ENCODE measurements at places on chromosomes 6 and 20.

GRCh38 chr20:47354714-47355488 lies 1.6 kb downstream of the ZMYND8 start:
- DNase-seq, result peak; percentile 1

- DNase-seq, result no peak
These were observed 140.3 kb downstream of the TBX18 start for GRCh38 chr6:84623956-84624680.

- no peak for DNase-seq
These were observed 129.8 kb downstream of the ALDH8A1 start for GRCh38 chr6:134819863-134820800.

DNA sequence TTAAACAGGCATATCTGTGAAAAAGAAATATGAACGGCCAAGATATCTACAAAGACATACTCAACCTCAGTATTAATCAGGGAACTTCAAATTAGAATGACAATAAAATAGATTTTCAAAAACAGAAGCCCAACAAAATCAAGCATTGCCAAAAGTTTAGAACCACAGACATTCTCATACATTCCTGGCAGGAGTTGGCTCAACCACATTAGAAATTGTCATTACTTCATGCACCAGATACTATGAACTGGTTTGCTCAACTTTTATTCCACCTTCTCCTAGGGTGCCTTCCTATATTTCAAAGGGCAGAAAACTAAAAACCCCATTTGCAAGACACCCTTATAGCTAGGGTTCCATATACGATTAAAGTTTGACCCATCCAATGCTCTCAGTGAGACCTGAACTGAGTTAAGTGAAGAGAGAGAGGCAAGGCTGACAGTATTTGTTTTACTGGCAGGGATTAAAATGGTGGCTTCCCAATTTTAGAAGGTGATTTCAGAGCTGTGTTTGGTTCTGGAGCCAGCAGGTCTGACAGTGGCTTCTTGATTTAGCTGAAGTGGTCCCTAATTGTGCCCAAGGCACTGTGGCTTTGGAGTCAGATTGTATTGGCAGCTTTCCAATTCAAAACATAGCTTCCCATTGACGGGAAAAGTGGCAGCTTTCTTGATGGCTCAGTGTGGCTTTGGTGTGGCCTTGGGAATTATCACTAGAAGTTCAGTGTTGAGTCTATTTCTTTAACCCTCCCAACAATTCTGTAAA lies 77.1 kb upstream of the CDYL start:
- DNase-seq, result no peak

- DNase-seq, result no peak
These were observed 411.2 kb upstream of the SPTLC3 start for GRCh38 chr20:12597551-12597950.

- DNase-seq, result no peak
These were observed 3.9 kb downstream of the LPIN3 start for GRCh38 chr20:41344477-41344876.

DNA sequence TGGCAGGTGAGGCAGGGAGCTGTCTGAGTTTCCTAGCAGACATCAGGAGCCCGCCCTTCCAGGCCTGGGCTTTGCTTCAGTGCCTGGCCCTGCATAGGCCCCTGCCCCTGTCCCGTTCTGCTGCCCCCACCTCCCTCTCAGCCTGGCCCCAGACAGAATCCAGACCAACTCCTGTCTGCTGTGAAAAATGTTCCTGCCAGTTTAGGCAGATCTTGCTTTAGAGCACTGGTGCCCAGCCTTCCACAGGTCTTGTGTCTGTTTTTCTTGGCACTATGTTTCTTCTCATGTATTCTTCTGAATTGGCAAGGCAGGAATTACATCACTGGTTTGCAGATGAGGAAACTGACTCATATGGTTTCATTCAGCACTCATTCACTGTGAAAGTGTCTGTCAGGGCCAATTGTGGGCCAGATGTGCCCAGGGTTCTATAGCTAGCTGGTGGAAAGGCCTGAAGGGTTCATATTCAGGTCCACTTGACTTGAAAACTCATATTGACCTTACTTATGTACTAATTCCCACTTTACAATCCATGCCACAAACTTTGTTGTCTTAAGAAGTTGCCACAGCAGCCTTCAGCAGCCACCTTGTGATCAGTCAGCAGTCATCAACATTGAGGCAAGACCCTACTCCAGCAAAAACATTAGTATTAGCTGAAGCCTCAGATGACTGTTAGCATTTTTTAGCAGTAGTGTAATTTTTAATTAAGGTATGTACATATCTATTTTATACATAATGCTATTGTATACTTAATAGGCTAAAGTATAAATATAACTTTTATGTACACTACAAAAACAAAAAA lies 40.5 kb downstream of the HLA-F start:
- DNase-seq, result no peak

GRCh38 chr6:29797135-29797534 lies 30.5 kb upstream of the HLA-G start:
- no peak for DNase-seq

- DNase-seq, result no peak
These were observed 42.1 kb downstream of the ANKRD6 start for GRCh38 chr6:89475101-89475500.

GRCh38 chr6:26372308-26373144 lies 7.5 kb downstream of the BTN3A2 start:
- no peak for DNase-seq

- DNase-seq, result no peak
These were observed 57.6 kb upstream of the CCN6 start for GRCh38 chr6:111996144-111996865.

GRCh38 chr6:155106456-155107115 lies 111.5 kb downstream of the TIAM2 start:
- DNase-seq, result no peak

DNA sequence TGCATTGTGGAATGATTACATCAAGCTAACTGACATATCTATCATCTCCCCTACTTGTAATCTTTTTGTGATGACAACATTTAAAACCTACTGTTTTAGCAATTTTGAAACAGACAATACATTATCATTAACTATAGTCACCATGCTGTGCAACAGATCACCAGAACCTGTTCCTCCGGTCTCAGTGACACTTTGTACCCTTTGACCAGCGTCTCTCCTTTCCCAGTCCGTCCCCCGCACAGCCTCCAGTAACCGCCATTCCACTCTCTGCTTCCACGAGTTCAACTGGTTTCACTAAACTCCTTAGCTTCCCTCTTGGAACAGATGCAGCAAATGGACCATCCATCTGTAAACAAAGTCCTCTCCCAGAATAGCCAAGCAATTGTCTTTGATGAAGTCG lies 21.8 kb downstream of the LRP11 start:
- no peak for DNase-seq

DNA sequence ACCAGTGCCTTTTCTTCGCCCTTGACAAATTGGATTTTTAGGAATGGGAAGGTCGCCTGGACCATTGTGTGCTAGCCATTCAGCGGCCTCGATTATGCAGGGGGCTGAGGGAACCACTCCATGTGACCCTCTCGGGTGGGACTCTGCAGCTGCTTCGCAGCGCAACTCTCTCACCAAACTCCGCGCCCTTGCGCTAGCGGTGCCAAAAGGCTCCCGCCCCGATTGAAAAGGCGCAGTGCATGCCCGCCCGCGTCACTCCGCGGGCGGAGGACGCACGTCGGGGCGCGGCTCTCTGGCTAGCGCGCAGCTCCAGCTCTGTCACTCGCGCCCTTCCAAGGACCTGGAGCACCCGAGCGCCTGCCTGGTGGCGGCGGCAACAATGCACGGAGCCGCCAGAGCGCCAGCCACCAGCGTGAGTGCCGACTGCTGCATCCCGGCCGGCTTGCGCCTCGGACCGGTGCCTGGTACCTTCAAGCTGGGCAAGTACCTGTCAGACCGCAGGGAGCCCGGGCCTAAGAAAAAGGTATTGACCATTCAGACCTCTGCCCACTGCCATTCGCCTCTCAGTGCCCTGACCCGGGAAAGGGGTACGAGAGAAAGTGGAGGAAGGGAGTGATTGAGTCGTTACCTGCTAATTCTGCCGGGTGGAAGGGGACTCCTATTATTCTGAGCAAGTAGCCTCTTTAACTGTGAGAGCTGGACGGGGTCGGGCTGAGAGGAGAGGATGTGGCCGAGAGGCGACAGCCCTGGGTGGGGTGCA lies at the start of gene PRDM13:
Gene PRDM13 (plus strand): TSS at position 178 of the 760 bp plus-strand sequence. CDS start 202 bp downstream, at position 380.
- no peak for DNase-seq

GRCh38 chr20:34956041-34956458 lies 382 bp downstream of the MYH7B start:
- no peak for DNase-seq

DNA sequence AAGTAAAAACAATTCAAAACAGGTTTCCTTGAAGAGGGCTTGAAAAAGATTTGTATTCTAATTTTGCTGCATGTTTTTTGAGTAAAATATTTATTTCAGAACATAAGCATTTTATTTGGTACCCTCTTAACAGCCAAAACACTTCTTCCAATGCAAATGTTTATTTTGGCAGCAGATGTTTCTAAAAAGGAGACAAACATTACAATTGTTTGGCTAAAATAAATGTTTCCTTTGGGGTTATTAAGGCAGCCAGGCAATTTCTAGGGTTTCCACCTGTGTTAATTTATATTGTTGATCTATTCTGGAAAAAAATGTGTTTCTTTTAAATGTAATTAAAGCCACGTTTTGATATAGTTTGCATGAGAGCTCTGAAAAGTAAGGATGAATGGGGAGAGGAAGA lies 56.6 kb downstream of the ARID1B start:
- DNase-seq, result no peak

DNA sequence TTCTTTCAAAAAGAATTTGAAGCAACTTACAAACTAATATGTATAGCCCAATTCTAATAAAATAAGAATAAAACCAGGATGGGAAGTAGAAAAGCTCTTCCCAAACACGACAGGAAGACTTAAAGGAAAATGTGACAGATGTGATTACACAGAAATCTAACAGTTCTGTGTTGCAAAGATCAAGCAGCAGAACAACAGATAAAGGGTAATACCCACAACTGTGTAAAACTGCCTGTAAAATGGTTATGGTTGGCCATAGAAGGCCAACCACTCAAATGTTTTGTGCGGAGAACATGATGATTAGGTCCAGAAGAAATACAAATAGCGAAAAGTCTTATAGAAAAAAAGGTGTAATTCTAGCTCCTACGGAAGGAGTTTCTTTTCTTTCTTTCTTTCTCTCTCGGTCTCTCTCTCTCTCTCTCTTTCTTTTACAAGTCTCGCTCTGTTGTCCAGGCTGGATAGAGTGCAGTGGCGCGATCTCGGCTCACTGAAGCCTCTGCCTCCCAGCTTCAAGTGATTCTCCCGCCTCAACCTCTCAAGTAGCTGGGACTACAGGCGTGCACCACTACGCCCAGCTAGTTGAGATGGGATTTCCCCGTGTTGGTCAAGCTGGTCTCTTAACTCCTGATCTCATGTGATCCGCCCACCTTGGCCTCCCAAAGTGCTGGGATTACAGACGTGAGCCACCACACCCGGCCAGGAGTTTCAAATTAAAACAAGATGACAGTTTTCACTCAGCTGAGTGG lies 128.5 kb downstream of the QRSL1 start:
- no peak for DNase-seq

- peak; percentile 77 for DNase-seq
These were observed 25.6 kb downstream of the WRNIP1 start for GRCh38 chr6:2790588-2791449.

DNA sequence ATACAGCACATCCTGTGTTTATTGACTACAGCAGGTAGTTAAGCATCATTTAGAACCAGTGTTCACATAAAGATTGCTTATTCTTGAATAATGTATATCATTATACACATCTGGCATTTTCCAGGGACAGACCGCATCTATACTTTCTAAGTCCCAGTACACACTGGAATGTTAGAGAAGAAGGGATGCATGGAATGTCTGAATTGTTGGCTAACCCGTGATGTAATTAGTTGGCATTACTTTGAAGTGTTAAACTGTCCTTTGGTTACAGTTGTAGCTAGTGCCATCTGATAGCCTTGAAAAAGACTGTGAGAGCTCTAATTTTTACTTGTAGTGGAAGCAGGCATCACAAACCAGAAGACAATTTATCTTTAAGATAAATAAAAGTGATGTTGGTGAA lies 29.8 kb upstream of the MCHR2 start:
- no peak for DNase-seq

DNA sequence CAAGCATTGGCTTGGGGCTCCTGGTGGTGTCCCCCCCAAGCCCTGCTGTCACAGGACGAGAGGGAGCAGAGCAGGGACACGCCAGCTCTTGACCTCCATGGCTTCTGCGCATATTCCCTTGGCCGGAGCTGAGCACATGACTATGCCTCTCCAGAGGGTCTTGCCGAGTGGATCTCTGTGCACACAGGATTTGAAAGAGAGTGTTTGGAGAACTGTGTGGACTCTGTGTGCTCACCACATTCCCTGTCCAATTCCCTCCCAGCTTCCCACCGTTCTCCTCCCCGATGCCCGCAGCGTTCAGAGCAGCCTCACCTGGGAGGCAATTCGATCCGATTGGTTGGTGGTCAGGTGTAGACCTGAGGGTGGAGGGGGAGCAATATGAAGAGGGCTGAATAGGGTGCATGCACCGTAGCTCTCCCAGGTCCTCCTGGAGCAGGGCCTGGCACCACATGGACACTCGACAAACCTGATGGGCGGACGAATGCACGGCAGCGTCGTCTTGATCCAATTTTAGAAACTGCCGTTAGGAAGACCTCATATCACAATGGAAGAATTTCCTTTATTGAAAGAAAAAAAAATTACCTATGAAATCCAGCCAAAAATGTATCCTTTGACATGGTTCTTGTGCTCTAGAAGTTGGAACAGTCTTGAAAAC lies 287.8 kb downstream of the CDH4 start:
- DNase-seq, result no peak

DNA sequence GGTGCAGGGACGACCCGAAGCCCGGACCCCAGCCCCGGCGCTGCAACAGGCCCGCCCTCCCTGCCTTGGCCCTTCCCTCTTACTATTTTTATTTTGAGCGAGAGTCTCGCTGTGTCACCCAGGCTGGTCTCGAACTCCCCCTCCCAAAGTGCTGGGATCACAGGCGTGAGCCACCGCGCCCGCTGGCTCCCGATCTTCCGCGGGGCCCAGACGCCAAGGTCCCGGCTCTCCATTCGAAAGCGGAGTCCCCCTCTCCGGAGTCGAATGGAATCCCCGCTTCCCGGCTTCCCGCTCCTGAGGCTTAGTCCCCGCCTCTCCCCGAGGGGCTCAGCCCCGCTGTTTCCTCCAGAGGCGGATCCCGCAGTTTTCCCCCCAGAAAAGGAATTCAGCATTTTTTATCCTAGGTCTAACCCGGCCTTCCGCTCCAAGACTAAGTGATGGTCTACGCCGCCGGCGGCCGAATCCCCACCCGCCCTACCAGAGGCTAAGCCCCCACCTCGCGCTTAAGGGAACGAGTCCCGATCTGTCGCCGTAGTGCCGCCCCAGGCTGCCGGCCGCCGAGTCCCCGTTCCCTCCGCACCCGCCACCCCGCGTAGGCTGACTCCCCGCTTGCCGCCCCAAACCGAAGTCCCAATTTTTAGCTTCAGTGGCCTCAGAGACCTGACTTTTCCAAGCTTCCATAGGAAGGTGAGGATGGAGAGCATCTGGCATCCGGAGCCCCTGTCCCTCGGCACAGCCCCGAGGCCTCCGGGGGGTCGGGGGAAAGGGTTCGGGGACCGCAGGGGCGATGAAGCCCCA lies 11.5 kb upstream of the TMC2 start:
- DNase-seq, result peak; percentile 80

- DNase-seq, result no peak
These were observed 116.0 kb upstream of the MRPS10 start for GRCh38 chr6:42333612-42334011.
